ENCODE measurements at places on chromosomes 2 and 18.

- DNase-seq: no peak
These were observed 12.2 kb upstream of the IL1A start for GRCh38 chr2:112796486-112796885.

- no peak for DNase-seq
These were observed 823.0 kb upstream of the SOX11 start for GRCh38 chr2:4869154-4869553.

DNA sequence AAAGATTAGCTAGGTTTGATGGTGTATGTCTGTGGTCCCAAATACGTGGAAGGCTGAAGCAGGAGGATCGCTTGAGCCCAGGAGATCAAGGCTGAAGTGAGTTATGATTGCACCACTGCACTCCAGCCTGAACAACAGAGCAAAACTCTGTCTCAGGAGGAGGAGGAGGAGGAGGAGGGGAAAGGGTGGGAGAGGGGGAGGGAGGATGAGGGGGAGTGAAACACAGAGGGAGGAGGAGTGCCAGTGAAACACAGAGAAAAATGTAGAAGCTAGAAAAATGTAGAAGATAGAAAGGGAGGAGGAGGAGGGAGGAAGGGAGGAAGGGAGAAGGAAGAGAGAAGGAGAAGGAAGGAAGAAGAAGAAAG is 387.5 kb downstream of the MTX2 start:
- no peak for DNase-seq

GRCh38 chr2:190882856-190883582 is 2.4 kb downstream of the GLS start:
- DNase-seq: no peak

DNA sequence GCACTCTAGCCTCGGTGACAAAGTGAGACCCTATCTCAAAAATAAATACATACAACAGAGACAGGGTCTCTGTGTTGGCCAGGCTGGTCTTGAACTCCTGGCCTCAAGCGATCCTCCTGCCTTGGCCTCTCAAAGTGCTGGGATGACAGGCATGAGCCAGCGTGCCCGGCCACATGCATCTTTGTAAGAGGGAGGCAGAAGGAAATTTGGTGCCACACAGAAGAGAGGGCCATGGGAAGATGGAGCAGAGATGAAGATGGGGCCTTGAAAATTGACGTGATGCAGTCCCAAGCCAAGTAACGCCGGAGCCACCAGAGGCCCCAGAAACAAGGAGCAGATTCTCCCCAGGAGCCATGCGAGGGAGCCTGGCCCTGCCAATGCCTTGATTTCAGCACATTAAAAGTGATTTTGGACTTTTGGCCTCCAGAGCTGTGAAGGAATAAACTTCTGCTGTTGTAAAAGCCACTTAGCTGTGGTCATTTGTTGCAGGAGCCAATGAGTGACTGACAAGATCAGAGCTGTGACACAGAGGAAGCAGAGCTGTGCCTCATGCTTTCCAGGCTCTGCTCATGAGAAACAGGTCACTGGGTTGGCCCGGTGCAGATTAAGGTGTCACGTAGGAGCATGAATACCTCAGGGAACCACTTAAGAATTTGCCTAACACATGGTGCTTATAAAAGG is 2.7 kb upstream of the SLC66A2 start:
- DNase-seq: no peak

DNA sequence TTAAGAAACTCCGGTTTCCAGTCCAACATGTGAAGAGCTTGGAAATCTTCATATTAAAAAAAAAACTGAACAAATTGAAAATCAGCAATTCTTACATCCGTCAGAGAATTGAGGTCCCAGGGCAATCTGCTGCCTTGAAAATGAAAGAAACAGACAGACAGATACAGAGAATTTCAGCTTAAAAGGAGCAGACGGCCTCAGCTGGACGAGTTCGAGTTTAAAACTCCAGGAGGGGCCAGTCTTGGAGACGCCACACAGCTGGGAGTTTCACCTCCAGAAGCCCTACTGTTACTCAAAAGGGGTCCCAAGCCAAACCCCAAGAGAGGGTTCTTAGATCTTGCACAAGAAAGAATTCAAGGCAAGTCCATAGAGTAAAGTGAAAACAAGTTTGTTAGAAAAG is 226.5 kb upstream of the ARL4C start:
- DNase-seq: no peak

GRCh38 chr2:136327162-136327852 is 209.4 kb upstream of the CXCR4 start:
- no peak for DNase-seq

GRCh38 chr2:234375176-234375880 is 121.6 kb downstream of the ARL4C start:
- no peak for DNase-seq

- no peak for DNase-seq
These were observed 9.6 kb downstream of the COL6A3 start for GRCh38 chr2:237404413-237404812.

- no peak for DNase-seq
These were observed 787 bp upstream of the ADGRF3 start for GRCh38 chr2:26347286-26347865.

GRCh38 chr18:58785171-58785805 is 79.4 kb upstream of the ZNF532 start:
- no peak for DNase-seq

- no peak for DNase-seq
These were observed 62.1 kb upstream of the ZNF516 start for GRCh38 chr18:76557026-76557575.

- DNase-seq: no peak
These were observed 34.5 kb downstream of the NEURL3 start for GRCh38 chr2:96470636-96471035.

DNA sequence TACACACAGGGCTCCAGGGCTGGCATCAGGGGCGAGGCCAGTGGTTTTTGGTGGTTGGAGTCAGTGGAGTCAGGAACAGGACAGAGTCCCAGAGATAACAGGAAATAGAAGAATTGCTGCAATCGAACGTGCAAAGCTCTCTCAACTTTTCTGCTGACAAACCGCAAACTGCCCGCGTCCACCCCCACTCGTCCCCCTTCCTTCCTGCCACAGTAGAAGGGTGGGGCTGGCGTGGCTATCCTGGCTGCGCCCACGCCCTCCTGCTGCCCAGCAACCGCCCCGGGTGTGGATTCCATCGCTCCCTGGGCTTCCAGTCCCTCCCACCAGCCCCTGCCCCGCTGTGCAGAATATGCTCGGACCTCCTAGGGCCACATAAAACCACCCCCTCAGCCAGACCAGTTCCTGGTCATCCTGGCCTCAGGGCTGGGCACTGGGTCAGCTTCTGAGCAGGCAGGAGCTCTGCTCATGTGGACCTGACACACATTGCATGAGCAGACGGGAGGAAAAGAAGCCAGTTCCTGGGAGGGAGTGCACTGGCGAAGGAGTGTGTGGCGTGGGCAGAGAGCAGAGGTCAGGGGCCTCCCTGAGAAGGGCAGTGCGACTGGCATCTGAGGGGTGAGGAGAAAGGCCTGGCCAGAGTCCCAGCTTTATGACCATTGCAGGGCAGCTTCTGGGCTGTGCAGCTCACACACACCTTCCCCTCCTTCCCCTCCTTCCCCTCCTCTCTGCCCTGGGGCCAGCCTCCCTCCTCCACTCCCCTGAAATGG is 85.4 kb upstream of the ATG16L1 start:
- DNase-seq: no peak

GRCh38 chr2:143422681-143423080 is 293.5 kb downstream of the ARHGAP15 start:
- no peak for DNase-seq

DNA sequence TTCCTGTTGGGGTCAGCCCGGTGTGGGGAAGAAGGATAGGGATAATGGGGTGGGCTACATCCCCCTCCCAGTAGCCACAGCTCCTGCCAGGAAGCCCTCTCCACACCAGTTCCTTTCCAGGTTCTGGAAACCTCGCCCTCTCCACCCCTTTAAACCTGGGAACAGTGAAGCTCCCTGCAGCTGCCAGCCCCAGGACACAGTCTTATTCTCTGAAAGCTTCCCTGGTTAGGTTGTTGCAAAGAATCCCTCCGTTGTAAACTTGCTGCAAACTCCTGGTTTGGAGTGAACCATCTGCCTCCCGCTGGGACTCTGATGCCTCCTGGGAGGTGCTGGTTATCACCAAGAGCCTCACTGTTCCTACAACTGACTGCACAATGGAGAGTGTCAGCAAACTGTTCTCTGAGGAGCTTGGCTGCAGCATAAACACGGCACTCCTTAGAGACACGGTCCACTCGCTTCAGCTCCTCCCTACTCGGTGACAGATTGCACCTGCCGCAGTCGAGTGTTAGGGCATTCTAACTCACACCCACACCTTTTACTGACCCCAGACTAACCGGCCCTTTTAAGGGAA is 261.8 kb upstream of the RAB6C start:
- no peak for DNase-seq

GRCh38 chr18:79898952-79899608 is 52.4 kb downstream of the SLC66A2 start:
- DNase-seq: no peak

DNA sequence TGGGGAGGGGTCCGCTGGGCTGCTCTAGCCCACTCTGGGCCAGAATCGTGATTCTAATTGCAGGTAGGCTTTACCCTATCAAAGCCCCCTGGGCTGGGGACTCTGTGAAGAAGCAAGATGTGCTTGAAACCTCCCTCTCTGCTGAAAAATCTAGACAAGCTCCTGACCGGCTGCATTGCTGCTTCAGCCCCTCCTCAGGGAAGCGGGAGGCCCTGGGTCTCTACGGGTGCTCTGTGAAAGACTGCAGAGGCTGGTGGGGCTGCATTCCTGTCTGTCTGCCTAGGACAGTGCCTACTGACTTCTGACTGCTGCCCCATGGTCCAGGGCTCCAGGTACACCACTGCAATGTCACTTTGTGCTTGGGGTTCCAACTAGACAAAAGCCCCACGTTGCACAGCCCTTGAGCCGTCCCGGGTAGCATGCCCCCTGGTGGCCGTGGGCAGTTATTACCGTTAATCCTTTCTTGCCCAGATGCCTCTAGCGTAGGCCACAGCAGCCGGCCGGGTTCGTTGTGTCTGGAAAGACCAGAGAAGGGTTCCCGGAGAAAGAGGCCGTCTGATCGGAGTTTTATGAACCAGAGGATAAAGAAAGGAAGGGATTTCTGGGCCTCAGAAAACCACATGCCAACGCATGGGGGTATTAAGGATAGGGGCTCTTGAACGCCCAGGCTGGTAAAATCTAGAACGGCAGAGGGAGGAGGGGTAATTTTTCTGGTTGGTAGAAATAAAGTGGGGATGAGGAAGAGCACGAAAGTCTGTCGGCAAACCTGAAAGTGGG is 15.9 kb upstream of the C1QL2 start:
- DNase-seq: no peak

DNA sequence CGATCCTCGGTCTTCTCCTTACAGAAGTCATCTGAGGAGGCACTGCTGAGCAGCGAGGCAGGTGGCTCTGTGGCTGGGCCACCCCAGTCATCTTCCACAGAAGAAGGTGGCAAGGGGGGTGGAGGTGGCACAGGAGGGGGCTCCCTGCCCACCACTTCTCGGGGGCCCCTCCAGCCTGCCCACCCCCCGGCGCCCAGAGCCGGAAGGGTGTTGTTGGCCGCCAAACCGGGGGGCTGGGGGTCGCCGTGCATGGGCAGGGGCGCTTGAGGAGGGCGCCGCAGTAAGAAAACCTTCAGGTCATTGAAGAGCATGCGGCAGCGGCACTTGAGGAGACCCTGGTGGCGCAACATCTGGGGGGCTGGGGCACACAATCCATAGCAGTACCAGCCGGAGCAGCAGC is 2.5 kb downstream of the MARCHF4 start:
- no peak for DNase-seq

GRCh38 chr2:72980535-72981217 is 63.4 kb downstream of the EMX1 start:
- DNase-seq: no peak

DNA sequence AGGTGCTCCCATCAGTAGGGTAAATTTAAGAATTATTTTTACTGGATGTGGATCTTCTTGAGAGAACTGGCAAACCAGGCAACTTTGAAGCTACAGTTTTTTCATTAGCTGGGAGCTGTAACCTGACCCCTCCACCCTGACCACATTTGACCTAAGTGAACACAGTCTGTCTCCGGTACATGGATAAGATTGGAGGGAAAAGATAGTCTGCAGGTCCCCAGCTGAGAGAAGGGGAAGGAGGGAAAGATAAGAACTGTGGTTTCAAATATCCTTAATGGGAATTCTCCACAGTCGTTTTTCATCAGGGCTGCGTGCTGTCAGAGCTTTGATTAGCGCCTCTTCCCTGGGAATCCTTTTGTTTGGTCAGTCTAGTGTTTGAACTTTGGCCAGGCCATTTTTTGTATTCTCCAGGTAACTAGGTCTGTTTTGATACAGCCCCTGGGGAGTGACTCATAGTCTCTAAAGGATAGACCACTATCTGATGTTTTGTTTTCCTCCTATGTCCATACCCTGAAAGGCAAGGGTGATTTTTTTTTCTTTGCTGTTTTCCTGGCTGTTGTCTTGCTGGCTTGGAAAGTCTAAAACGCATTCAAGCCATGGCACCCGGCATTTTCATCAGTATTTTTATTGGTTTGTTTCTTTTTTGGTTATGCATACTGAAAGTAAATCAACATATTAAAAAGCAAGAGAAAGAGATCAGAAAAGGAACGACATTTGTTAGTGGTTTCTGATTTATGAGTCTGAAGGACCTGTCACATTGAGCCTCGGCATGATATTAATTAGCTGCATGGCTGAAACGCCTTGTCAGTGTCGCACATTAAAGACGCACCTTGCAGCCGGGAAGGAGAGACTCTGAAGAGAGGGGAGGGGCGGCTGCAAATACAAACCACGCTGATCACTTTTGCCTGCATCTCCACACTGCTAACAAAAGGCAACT is 183.4 kb upstream of the FN1 start:
- peak; percentile 60 for DNase-seq

- DNase-seq: peak; percentile 65
These were observed 7.7 kb downstream of the MGAT5 start for GRCh38 chr2:134261398-134262131.

DNA sequence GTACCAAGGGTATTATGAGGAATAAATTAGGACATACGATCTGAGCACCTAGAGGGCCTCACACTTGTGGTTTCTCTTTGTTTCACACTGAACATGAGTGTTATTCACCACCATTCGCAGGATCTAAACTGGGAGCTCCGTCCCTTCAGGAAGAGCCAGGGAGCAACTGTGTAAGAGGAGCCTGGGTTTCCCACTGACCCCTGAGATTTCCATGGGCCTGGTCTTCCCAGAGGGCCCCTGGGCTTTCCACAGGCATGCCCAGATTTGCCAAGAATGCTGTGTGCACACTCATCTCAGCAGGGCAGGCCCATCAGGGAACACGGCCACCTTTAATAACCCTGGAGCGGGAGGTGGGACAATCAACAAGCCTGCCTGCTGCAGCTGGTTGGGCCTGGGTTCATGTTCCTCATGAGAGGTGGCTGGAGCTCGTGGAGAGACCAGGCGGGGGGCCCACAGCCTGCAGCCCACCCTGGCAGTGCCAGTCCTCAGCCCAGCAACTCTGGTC is 416.8 kb upstream of the MYT1L start:
- no peak for DNase-seq

DNA sequence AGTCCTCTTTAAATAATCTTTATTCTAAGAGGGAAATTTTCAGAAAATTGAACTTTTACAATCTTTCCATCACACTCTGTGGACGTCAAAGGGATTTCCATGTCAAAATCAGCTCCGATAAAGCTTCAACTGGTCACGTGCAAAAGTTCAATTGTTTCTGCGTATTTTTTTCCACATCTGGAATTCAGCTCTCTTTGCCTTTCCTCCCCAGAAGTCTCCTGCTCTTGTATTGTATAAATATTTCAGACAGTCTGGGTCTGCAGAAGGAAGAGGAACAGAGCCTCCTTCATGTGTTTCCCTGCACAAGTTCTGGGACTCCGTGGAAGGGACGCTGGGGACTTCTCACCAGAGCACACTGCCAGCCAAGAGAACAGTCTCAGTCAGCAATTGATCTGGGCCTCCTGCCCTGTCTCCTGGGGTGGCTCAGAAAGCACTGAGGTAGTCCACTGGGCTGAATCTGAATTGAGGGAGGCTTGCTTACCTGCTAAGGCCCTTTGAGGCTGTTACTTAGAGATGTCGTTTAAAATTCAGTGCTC is 251.5 kb downstream of the TFCP2L1 start:
- no peak for DNase-seq

Data from skeletal muscle cell (primary cell).